ENCODE measurements at places on chromosomes 5 and 9. TPM values are rescaled to one million over a fixed set of nuclear protein-coding genes. Genes with fewer than 3 reads are reported as not detected.

DNA sequence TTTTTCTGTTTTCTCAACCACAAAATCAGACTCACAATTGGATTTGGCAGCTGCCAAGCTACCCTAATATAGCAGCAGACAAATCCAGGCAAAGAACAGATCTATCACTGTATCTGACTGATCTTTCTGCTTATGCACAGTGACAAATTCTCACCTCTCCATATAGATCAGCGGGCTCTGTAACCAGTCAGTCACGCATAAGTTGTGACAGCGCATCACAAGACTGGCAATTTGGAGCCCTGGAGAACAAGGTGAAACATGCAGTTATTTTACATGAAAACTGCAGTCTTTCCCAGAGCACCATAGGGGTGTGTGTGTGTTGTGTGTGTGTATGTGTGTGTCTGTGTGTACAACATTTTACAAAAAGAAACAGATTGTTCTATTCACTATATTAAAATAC is 37.7 kb downstream of the RORB start:
- no peaks in the 10 kb centered on the region for H3K4me1 ChIP-seq
- H3K36me3 ChIP-seq = no peaks in the 10 kb centered on the region
- no peak for DNase-seq
- H3K27me3 ChIP-seq = peaks cover 10% of the 10 kb centered on the region

- peak overlapping the region; percentile 67 for H3K27ac ChIP-seq
- no peaks in the 10 kb centered on the region for H3K27me3 ChIP-seq
- H3K36me3 ChIP-seq = no peaks in the 10 kb centered on the region
Measured at GRCh38 chr5:81639556-81639955, 111.3 kb downstream of the SSBP2 start.

DNA sequence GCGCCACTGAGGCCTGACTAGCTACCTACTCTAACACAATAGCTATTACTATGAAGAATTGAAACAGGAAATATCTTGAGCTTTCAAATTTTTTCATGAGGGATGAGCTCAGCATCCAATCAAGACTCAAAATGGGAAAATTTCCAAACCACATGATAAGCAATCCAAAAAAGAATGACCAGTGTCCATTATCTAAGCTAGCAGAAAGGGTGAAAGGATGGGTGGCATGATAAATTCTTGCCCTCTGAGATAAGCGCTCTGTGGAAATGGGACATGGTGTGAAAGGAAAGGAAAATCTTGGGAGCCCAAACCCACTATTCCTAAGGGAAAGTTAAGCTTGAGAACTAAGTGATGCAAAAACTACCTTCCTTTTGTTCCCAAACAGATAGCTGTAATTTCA is 170.2 kb upstream of the NREP start:
- no peak overlapping the region for H3K4me3 ChIP-seq
- no peak overlapping the region for H3K27ac ChIP-seq
- no peak for DNase-seq
- H3K27me3 ChIP-seq = no peaks in the 10 kb centered on the region
- H3K36me3 ChIP-seq = no peaks in the 10 kb centered on the region

GRCh38 chr5:74392711-74393351 is 247.7 kb downstream of the ENC1 start:
- no peaks in the 10 kb centered on the region for H3K36me3 ChIP-seq
- no peak for DNase-seq
- H3K4me3 ChIP-seq = no peak overlapping the region

DNA sequence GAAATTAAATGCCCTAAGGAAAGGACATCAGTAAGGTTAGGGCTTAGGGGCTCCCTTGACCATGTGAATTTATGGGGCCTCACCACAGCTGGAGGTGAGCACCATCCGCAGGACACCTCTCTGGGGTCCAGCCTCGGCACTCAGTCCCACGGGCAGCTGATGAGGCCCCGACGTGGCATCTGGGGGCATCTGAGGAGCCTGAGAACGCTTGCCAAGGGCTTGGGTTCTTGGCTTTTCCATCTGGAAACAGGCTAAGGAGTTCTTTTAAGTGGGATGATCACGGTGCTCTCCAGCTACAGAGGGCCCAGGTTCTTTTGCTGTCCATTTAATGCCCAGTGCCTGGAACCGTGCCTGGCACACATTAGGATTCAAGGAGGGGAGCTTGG is 3.6 kb downstream of the NKX2-5 start:
- no peak overlapping the region for H3K4me3 ChIP-seq
- H3K27ac ChIP-seq = no peak overlapping the region
- H3K4me1 ChIP-seq = peaks cover 26% of the 10 kb centered on the region
- DNase-seq = no peak

LCP2 gene
- total RNA-seq = not detected

DNA sequence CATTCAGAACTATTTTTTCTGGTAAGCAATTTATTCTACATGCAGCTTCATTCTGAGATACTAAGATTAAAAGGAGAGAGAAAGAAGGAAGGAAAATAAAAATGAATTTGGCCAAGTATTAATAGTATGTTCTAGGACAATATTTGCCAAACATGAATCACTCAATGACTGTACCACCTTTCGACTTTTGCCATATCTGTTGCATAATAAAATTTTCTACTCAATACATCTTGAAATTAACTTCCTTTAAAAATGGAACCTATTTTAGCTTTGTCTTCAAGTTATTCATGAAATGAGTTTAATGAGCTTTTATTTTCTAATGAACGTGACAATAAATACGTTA is 111.8 kb downstream of the MARCHF3 start:
- no peak overlapping the region for H3K4me3 ChIP-seq
- peaks cover 15% of the 10 kb centered on the region for H3K4me1 ChIP-seq
- H3K27me3 ChIP-seq = no peaks in the 10 kb centered on the region
- H3K27ac ChIP-seq = no peak overlapping the region

ADGRV1 gene
- 1.5 TPM for total RNA-seq

DNA sequence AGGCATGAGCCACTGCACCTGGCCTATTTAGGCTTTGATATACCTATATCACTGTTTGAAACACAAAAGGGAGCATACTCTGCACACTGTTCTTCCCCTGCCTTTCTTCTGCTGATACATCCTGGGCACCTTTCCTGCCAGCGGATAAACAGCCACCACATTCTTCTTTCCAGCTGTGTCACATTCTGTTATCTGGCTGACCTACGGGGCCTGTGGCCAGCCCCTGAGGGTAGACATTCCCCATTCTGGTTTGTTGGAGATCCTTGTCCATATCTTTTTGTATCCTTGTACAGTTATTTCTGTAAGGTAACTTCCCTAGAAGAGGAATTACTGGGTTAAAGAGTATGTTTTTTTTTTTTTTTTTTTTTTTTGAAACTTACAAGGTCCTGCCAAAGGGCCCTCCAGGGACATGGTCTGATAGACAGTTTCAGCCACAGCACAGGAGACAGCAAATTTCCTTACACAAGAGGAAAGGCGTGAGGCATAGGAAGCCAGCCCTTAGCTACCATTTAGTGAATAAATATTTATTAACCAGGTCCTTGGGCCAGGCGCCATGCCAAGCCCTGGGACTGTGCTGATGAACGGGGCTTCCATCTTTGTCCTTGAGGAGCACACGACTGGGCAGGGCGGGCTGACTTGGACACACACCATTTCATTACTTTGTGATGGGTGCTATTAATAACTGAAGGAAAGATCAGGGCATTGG is 57.8 kb downstream of the ERGIC1 start:
- peak overlapping the region; percentile 92 for H3K27ac ChIP-seq
- H3K27me3 ChIP-seq = no peaks in the 10 kb centered on the region
- H3K4me1 ChIP-seq = peaks cover 53% of the 10 kb centered on the region
- DNase-seq = no peak

DNA sequence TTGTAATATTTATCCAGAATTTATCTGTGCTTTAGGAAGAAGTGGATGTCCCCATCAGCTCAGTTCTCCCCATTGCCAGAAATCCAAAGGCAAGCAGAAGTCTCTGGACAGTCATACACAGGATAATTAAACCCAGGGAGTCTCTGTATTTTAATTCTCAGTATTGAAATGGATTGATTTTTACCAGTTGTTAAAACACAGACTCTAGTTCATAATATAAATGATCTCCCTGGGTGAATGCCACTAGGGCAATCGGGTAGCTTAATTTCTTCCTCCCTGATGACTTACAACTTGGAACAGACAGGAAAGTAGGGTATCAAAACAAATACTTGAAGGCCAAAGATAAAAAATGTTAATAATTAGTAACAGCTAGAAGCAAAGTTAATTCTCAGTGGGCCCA is 66.5 kb upstream of the DAP start:
- H3K27ac ChIP-seq = no peak overlapping the region
- H3K4me3 ChIP-seq = no peak overlapping the region
- no peaks in the 10 kb centered on the region for H3K36me3 ChIP-seq
- no peak for DNase-seq
- peaks cover 2% of the 10 kb centered on the region for H3K27me3 ChIP-seq

GRCh38 chr9:126393876-126394275 is 67.2 kb downstream of the MVB12B start:
- H3K27ac ChIP-seq = no peak overlapping the region
- H3K27me3 ChIP-seq = no peaks in the 10 kb centered on the region

CDC20B gene
- not detected for total RNA-seq

GRCh38 chr9:33129886-33130881 is 37.0 kb downstream of the B4GALT1 start:
- no peak overlapping the region for H3K4me3 ChIP-seq
- DNase-seq = no peak
- peaks cover 45% of the 10 kb centered on the region for H3K4me1 ChIP-seq

LRRC14B gene
- not detected for total RNA-seq

GRCh38 chr9:91536211-91536691 is 112.6 kb upstream of the NFIL3 start:
- H3K4me1 ChIP-seq = peaks cover 19% of the 10 kb centered on the region
- peaks cover 2% of the 10 kb centered on the region for H3K36me3 ChIP-seq
- no peak overlapping the region for H3K4me3 ChIP-seq
- no peaks in the 10 kb centered on the region for H3K27me3 ChIP-seq
- DNase-seq = no peak
- peak overlapping the region; percentile 80 for H3K27ac ChIP-seq

ZNF300 gene
- 4.0 TPM for total RNA-seq

DNA sequence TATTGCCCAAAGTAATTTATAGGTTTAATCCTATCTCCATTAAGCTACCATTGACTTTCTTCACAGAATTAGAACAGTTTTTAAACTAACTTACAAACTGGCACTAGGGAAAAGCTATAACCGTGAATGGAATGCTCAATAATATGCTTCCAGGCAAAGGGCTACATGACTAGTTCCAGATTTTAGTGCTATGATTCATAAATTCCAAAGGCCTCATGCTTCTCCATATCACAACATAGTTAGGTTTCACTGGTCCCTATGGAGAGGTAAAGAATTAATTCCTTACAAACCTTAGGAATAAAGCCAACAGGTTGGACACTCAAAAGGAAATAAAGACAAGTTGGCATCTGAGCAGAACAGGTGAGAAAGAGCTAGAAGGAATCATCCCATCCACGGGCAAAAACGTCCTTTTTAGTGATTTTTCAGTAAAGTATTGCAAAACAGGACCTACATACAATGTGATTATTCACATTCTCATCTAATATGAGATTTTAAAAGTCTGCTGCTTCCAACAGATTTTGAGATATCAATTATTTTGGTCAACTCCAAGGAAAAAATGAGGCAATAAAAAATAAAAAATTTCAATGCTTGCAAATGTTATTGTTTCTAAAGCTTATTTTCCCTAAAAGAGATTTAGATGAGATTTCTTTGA is 97.0 kb upstream of the TARS1 start:
- no peaks in the 10 kb centered on the region for H3K27me3 ChIP-seq
- no peak for DNase-seq
- H3K36me3 ChIP-seq = no peaks in the 10 kb centered on the region
- H3K4me1 ChIP-seq = peaks cover 55% of the 10 kb centered on the region

GRCh38 chr9:132054024-132054423 is 25.6 kb downstream of the MED27 start:
- no peak for DNase-seq
- no peaks in the 10 kb centered on the region for H3K27me3 ChIP-seq
- peaks cover 25% of the 10 kb centered on the region for H3K4me1 ChIP-seq
- H3K36me3 ChIP-seq = peaks cover 4% of the 10 kb centered on the region
- no peak overlapping the region for H3K27ac ChIP-seq

DNA sequence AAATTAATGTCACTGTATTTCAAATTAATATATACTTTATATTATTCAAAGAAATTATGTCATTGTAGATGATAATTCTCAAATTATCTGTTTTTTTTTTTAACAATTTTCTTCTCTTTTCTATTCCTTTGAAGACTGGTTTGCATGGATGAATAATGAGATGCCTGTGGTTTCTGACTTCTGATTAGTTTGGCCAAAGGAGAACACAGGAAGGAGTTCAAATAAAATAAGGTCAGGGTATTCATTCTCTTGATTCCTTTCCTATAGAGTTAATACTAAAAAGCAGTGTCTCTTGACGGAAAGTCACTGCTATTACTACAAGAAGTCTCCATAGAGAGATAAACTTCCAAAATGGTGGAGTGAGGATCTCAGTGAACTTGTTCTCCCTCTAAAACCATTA is 279.6 kb upstream of the FTMT start:
- peaks cover 7% of the 10 kb centered on the region for H3K27me3 ChIP-seq
- H3K36me3 ChIP-seq = no peaks in the 10 kb centered on the region
- H3K4me1 ChIP-seq = no peaks in the 10 kb centered on the region
- no peak overlapping the region for H3K27ac ChIP-seq
- DNase-seq = no peak
